HFFc6 (cell line): ENCODE measurements at places on chromosomes 2 and 18.

DNA sequence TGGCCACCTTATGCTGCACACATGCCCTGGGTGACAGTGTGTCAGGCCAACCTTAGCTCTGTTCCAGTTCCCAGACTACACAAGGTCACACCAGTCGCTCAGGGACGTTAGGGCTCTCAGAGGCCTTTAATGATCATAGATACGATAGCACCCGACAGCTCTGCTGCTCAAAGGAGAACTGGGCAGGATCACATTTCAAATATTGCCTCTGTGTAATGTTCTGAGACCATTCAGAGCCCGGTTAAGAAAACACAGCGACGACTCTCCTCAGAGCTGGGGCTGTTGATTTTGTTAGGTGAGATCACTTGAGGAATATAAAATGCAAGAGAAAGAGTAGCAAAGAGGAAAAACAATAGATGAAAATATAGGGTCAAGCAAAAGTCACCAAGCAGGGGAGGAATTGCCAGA lies 166.6 kb upstream of the TANK start:
- DNase-seq = no peak

GRCh38 chr2:239916205-239917124 lies 108.7 kb downstream of the NDUFA10 start:
- no peak for DNase-seq

DNA sequence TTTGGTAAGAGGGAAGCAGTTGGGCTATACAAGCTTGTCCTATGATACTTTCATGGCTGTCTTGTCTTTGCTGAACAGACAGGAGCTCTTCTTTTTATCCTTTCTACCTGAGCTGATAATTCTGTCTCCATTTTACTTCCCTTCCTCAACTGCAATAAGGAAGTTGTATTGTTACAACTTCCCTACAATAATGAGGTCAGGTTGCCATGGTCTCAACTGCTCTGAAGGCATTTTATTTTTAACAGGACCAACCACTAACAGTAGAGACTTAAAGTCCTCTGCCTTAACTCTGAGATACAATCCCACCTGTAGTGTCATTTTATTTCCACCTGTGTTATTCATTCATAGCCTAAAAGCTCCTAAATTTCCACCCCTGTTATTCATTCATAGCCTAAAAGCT lies 118.6 kb upstream of the PGAP1 start:
- no peak for DNase-seq

DNA sequence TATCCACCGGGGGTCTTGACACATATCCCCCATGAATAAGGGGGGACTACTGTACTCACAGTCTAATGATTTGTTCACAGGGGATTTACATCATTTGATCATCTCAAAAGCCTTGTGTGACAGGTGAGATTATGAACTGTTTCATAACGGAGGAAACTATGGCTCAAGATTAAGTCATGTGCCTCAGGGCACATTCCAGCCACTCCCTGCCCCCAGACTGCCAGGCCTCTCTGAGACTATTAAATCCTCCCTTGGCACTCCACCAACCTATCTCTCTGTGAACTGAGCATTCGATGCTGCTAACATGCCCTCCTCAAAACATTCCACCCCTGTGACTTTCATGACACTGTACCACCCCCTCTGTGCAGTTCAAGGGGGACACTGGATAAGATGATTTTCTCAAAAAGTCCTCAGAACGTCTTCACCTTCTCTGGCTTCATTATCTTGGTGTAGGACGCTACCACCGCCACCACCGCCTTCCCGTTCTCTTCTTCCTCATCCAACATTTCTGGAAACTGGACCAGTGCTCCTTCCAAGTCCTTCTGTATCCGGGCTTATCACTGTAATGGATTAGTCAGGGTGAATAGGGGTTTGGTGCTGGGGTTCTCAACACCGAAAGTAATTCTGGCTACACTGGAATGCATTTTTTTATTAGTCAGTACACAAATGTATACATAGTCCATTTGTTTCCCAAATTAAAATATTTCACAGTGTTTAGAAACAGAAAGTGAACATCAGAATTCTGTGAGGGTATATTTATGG lies 169.6 kb downstream of the KCNS3 start:
- DNase-seq = peak; percentile 77

DNA sequence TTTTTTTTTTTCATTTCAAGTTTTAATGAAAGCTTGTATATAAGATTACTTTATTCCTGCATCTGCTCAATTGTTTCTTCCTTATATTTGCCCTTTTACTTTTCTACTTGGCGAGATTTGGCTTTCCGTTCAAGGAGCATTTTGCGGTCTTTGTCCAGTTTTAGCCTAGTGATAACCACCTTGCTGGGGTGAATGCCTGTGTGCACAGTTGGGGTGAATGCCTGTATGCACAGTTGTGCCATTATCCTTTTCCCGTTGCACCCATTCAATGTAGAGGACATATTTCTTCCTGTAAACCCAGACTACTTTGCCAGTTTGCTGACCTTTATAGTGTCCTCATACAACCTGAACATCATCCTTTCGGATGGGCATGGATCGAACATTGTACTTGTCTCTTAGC lies 12.0 kb downstream of the ZNF236 start:
- DNase-seq = no peak

- no peak for DNase-seq
Measured at GRCh38 chr2:149042881-149043280, 4.4 kb downstream of the LYPD6B start.

GRCh38 chr18:50465211-50466153 lies 90.6 kb downstream of the SKA1 start:
- no peak for DNase-seq

- no peak for DNase-seq
Measured at GRCh38 chr2:14745288-14746076, 113.0 kb downstream of the LRATD1 start.

- no peak for DNase-seq
Measured at GRCh38 chr2:65055422-65056214, 598 bp upstream of the CEP68 start.

- peak; percentile 79 for DNase-seq
Measured at GRCh38 chr2:145096582-145096981, 576.7 kb upstream of the ZEB2 start.

- no peak for DNase-seq
Measured at GRCh38 chr2:187916799-187917198, 362.6 kb upstream of the TFPI start.

- DNase-seq = no peak
Measured at GRCh38 chr2:153953761-153954160, 82.0 kb downstream of the GALNT13 start.

DNA sequence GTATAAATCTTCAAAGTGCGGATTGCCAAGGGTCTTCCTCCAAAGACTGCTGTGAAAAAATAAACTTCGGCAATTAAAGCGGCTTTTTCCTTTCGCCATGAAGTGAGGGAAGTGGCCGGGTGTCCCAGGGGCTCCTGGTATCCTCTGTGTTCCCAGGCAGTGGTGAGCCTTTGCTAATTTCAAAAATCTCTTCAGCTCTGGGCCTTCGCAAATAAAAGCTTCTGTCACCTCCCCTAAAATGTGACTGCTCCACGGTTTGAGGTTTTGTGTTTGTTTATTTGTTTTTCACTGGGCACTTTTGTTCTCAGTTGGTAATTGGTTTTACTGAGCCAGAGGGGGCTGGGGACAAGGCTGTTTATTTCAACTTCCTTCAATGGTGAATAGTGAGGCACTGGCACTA lies 270.1 kb upstream of the POU3F3 start:
- no peak for DNase-seq

- no peak for DNase-seq
Measured at GRCh38 chr18:56975276-56975675, 171.6 kb upstream of the BOD1L2 start.

DNA sequence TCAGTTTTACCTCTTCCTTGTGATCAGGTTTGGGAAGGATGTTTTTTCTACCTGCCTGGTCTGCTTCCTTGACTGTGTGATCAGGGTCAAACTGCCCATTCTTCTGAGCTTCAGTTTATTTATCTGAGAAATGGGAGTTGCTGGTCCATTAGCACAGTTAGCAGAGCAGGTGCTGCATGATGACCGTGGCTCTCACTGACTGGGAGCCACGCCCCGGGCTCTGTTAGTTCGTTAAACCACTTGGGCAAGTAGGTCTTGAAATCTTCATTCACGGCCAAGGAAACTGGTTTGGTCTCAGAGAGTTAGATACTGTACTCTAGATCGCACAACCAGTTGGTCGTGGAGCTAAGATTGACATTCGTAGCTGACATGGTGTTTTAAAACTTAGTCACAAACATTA lies 41.7 kb downstream of the INPP5D start:
- no peak for DNase-seq

DNA sequence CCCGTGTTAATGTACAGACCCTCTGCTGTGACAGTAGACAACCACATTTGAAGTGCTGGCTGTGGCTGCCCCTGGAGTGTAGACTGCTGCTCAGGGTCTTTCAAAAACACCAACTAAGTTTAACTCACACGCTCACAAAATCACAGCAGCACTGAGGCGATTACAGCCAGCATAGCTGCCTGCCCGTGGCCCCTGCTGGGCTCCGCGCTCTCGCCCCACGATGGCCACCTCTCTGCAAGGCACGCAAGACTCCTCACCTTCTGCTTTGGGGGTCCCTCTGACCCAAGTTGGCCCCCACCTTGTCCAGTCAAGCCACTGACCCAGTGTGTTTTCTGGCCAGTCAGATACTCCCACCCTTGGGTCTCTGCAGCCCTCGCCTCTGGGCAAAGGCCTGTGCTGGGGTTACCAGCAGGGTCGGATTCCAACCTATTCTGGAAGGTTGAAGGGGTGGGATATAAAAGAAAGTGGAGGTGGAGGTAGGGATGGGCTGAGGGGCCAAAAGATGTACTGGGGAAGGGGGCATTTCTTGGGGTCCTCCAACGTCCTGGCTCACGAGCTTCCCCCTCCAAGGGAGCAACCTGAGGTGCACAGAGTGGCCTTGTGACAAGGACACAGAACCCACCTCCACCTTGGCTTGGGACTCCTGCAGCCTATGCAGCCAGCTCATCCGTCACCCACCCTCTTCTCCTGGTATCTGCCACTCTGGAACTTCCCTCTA lies 2.9 kb upstream of the B3GNT7 start:
- DNase-seq = no peak
